ENCODE measurements at places on chromosomes 2 and 18.

GRCh38 chr2:143142598-143142997, 13.4 kb downstream of the ARHGAP15 start:
- peak; percentile 58 for DNase-seq

DNA sequence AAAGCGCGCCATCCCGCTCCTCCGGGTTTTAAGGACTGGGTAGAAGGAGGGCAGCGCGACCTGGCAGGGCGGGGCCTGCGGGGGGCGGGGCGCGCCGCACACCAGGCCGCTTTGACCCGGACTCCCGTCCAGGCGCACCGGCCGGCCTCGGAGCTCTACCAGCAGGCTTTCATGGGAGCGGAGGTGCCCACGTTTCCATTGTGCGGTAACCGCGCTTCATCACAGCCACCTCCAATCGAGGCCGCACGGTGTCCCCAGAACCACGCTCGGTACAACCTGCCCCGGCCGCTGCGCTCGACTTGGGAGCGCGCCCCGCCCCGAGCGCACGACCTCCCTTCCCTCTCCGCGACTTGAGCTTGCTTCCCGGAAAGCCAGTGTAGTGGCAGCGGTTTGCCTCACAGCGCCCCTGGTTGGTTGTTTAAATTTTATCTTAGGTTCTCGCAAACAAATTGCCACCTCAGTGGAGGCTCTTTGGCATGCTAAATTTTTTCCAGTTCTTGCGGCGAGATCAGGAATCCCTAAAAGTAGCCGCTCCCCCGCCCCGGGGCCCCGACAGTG, 280 bp upstream of the CYP1B1 start:
- peak; percentile 89 for DNase-seq

DNA sequence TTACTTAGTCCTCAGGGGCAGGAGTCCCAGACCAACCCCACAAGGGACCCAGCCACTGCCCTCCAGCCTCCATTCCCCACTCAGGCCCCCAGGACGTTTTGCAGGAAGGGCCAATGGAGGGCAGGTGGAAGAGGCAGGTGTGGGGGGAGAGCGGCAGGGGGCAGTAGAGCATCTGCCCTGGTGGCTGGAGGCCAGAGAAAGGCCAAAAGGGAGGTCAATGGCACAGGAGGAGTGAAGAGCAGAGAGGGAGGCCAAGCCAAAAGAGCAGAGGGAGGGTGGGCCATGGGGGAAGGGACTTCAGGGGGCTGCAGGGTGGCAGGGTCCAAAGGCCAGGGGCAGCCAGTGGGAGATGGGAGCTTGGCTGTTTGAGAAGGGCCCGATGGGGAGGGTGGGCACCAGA, 17.3 kb upstream of the GPR55 start:
- DNase-seq, result no peak

- no peak for DNase-seq
These were observed 370.4 kb downstream of the XIRP2 start for GRCh38 chr2:167258712-167259111.

- no peak for DNase-seq
These were observed 124.2 kb downstream of the OLA1 start for GRCh38 chr2:174124181-174124580.

DNA sequence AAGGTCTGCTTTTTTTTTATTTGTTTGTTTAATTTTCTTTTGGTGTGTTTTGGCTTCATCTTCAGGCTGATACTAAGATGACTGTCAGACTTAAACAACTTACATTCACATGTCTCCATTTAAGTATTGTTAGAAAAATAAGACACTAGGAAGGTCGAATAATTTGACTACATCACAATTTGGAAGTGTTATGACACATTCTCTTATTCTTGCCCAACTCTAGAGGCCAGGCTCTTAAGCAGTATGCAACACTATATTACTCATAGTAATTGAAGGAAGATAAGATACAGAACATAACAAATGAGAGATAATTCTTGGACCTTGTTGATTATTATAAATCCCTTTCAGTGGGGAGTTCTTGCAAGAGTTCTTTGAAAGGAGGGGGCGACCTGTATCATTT, 295.3 kb upstream of the COL3A1 start:
- no peak for DNase-seq

DNA sequence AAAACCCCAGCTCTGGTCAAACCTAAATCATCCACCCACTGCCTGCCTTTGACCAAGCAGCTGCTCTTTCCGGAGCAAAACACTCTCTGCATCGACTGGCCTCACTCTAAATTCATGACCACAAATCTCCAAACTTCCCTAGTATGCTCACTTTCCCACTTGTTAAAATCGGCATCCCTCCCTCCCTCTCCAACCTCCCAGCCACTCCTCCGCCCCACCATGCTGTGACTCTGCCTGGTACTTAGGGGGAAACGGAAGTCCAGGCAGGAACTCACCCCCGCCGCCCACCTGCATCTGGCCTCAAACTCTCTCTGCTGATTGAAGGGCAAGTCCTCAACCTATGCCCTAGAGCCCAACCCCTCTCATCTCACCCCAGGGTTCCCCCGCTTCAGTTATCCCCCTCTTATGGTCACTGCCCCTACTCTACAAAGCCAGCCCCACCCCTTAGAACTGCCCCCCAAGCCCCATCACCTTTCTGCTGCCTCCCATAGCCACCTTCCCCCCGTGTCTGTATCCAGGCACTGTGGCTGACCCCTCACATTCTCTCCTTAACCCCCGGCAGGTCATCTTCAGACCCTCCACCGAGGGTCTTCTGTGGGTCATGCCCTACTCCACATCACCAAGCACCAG, 3.8 kb upstream of the ADRA2B start:
- DNase-seq, result no peak

- DNase-seq, result no peak
These were observed 3.6 kb downstream of the SIX3 start for GRCh38 chr2:44944952-44945612.

- no peak for DNase-seq
These were observed 180.1 kb upstream of the OSR1 start for GRCh38 chr2:19538411-19538963.

GRCh38 chr18:54020156-54020745, 204.2 kb downstream of the MBD2 start:
- DNase-seq, result no peak

GRCh38 chr2:29544917-29545316, 376.5 kb downstream of the ALK start:
- no peak for DNase-seq

DNA sequence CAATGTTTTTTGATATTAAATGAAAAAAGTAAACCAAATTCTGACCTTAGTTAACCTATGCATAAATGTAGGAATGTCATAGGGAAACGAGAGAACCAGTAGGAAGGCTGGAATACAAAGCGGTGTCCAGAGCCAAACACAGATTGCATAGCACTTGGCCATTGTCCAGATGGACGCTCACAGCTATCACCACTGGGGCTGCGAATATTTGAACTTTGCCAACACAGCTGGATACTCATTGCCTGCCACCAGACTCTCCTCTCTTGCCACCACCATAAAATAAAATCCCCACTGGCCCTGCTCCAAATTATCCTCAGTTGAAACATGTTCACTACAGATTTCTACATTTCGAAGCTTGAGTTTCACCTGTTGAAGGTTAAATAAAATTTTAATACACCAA, 159.3 kb upstream of the GULP1 start:
- DNase-seq, result no peak

GRCh38 chr2:65350651-65351056, 81.7 kb downstream of the SPRED2 start:
- DNase-seq, result peak; percentile 40

GRCh38 chr2:70328921-70329561, 27.2 kb upstream of the FAM136A start:
- DNase-seq, result no peak

DNA sequence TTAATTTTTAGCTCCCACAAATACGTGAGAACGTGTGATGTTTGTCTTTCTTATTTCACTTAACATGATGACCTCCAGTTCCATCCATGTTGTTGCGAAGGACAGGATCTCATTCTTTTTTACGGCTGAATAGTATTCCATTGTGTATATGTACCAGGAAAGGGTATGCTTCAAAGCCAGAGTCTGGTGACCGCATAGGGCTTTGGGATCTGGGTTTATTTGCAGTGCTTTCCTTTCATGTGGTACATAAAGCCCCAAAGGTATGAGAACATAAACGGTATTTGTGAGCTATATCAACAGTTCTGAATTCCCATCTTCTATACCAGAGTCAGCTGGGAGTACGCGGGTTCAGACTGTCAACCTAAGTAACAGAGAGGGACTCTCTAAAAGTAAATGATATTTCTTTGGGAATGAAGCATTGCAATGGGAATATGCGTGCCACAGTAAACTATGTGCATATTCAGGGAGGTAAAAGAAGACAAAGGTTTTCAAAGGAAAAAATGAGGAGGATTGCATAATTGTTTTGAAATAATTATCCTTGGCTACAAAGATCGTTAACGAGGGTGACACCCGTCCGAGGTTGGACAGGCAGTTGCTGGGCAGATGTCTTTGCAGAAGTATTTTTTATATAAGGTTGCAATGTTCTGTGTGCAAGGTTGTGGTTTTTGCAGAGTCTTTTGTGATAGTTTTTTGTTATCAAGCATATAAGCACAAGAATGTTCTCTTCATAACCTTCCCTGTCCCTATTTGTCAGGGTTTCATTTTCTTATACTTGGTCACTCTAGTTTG, 24.4 kb downstream of the CRYGD start:
- DNase-seq, result peak; percentile 62

DNA sequence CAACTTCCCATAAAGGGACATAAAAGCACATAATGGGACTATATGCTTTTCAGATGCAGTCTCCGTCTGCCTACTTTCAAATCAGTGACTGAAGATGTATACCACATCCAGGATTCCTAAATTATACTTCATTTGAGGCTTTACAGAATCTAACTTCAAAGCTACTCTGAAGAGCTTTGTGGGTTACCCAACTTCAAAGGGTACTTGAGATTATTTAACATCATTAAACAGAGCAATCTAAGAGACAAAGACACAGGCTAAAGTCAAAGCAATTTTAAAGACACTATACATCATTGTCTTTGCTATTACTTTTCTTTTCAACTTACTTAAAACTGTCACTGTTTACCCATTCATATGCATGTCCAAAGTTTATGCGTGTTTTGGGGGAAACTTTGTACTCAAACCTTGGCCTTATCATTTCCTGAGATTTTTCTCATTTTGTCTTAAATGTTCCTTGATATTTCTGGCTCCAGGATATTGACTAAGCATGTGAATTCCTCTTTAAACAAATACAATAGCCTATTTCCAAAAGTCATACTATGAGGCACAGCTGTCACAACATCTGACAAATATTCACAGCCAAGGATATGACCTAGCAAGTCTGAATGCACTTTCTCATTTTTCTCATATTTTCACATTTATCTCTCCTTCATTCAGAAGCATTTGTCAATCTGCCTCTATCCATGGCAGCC, 1985.1 kb upstream of the PIK3C3 start:
- no peak for DNase-seq

GRCh38 chr2:215970425-215970824, 42.9 kb downstream of the MREG start:
- DNase-seq, result no peak

GRCh38 chr2:2646433-2647051, 315.5 kb upstream of the MYT1L start:
- DNase-seq, result no peak

DNA sequence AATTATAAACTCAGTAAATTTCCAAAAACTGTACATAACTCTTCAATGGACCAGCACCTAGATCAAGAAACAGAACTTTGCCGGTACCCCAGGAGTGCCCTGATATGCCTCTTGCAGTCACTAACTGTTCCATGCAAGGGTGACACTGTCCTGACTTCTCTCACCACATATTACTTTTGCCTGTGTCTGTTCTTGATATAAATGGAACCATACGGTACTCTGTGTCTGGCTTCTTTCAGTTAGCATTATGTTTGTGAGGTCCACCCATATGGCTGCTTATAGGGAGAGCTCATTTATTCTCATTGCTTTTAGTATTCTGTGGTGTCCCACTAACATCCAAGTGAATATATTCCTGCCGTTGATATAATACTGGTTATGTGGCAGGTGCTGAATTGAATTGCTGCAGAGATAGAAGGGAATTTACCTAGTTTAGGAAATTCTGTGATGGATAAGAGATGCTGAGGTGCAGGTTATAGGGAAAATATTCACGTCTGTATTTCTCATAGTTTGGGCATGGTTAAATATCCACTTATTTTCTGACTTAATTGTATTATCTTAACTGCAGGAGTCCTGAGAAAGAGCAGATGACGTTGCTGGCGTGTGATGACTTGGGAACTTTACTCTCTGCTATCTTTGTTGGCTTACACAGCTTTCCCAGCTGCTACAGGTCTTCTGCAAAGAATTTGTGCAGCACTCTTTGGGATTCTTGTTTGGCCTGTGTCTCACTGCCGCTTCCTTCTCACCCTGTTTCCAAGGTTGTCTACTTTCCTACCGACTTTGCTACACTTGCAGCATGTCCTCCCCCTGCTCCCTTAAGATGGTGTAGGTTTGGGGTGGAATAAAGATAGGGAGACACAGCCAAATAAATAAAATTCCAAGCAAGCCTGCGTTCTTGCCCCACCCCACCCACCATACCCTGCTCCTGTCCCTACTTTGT, 107.9 kb downstream of the MAP4K4 start:
- no peak for DNase-seq

DNA sequence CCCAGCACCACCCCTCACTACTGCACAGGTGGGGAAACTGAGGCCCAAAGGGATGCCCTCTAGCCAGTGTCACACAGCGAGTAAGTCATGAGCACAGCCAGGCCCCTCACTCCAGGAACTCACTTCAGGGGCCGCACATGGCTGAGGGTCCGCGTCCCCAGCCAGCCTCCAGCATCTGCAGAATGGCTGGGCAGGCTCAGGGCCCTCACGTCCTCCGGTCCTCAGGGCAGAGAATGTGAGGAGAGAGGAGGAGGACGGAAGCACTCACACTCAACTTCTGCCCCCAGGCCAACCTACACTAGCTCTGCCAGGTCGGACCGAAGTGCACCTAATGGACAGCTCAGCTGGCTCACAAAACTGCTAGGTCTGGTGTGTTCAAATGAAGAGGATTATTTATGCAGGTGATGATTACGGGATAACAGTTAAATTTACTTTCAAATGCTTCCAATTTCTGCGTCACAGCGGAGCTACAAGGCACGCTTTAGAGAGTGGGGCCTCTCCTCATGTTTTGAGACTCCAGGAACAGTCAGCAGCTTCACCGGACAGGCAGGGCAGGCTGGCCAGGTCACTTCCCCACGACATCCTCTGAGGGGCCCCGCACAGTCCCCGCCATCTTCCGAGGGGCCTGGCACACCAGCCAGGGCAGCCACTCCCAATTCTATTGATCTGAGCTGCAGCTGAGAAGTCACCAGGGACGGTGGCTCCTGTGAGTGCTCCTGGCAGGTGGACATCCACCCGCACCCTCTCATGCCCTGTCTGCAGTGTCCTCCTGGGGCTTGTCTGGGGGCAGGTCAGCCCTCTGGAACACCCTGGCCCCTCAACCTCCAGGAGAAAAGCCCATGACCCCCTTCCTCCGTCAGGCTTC, 26.5 kb downstream of the KIF1A start:
- DNase-seq, result no peak

DNA sequence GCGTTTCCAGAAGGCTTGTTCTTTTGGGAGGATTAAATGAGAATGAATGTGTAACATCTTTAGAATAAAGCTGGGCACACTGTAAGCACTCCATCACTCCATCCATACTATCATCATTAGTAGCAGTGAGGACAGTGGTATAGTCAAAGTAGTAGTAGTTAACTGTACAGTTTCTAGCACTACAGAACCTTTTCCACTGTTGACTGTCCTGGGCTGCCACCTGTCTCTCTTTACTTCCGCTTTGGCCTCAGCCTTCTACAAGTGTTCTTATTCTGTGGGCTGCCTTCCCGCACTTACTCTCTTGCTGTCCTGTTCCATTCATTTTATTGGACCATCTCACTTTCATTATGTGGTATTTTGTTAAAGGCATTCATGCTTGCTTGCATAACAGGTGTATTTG, 3.3 kb downstream of the SLC9A2 start:
- no peak for DNase-seq

- no peak for DNase-seq
These were observed 88.4 kb downstream of the METTL4 start for GRCh38 chr18:2482706-2483475.

- DNase-seq, result no peak
These were observed 63.8 kb downstream of the ZNF236 start for GRCh38 chr18:76886112-76886511.
